NCI-H1436 (cell line): ENCODE measurements at places on chromosomes 16 and 17.
A peak's percentile ranks its signal among the peaks of the same experiment; 100 is the strongest.

DNA sequence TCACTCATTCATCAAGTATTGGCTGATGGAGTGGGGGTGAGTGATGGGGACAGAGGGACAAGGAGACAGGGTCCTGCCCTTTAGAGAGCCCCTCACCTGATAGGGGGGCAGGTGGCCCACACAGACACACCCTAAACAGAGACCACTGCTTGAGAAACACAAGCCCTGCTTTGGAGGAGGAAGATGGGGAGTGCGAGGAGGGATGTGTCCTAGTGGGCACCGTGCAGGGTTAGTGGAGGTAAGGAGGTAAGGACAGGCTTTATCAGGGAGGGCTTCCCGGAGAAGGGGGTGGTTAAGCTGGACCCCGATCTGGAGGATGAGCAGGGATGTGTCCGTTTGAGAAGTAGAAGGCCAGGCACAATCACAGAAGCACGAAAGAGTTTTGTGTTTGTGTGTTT, 8.2 kb upstream of the SMTNL2 start:
- no peak for DNase-seq

GRCh38 chr16:30934827-30935557, 11.6 kb downstream of the FBXL19 start:
- peak; percentile 14 for DNase-seq

DNA sequence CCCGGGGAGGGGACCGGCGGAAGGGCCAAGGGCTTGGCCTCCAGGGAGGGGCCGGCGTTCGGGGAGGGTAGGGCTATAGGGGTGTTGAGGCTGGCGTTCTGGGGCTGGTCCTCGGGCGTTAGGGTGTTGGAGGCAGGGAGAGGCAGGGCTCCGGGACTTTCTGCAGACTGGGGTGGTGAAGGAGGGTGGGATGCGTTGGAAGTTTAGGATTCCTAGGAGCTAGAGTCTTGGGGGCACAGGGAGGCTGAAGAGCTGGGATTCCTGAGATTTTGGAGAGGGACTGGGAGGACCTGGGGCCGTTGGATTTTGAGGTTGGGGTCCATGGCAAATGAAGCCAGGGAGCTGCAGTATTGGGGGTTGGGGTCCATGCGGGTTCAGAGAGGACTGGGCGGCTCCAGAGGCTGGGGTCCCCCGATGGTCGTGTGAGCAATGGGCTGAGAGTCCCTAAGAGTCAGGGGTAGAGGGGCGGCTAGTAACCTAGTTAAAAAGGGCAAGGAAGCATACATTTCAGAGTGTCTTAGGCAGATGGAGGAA, 740 bp downstream of the NFATC2IP start:
- no peak for DNase-seq

DNA sequence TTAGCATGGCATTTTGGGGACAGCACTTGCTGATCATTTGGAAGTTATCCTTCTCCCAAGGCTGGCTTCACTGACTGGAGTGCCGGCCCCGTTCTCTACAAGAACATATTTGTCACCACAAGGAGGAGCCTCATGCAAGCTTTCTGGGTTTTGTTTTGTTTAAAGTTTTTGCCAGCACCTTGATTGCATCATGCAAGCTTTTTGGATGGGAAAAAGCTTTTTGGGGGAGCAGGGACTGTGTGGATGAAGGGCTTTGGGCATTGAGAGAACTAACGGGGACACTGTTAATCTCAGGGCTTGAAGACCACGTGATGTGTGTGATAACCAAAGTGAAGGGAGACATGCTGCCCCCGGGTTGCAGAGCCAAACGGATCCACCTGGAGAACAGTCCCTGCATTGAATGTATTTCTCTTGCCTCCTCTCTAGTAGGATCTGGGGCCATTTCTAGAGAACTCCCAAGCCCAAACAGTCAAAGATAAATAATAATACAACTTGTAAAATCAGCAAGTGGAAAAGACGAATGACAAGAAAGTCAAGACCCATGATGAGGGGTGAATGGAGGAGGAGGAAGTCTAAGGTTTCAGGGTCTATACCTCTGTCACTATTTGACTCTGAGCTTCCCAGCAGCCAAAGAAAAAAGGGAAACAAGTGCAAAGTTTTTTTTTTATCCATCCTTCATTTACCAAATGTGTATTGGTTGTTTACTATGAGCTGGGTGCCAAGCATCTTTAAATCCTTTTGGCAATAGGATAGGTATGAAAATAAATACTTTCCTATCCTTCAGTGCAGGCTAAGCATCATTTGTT, 17.2 kb downstream of the TMEM114 start:
- DNase-seq = no peak

- no peak for DNase-seq
These were observed 881 bp downstream of the MLLT6 start for GRCh38 chr17:38705803-38706504.

DNA sequence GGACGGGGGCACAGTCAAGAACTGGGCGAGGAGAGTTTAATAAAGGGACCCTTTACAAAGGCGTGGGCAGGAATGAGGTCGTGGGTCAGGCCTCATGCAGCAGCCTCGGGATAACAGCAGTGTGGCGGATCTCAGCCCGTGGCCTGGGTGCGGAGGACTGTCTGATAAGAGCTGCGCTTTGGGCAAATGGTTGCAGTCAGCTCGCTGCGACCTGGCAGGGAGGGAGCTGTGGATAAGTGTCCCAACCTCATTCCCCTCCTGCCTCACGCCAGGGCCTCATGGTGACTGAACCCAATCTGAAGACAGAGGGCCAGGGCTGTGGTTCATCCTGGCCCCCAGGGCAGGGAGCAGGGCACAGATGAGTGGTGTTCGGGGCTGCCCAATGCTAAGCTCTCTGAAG, 13.6 kb downstream of the SMTNL2 start:
- DNase-seq = no peak

- DNase-seq = no peak
These were observed 39.2 kb downstream of the SLC7A5 start for GRCh38 chr16:87829988-87830672.

GRCh38 chr17:3660311-3660891, 8.0 kb downstream of the TAX1BP3 start:
- no peak for DNase-seq

GRCh38 chr16:14419817-14420216, 210.2 kb downstream of the PARN start:
- no peak for DNase-seq

GRCh38 chr17:68711858-68712257, 110.7 kb upstream of the FAM20A start:
- DNase-seq = no peak

- DNase-seq = no peak
These were observed 12.9 kb upstream of the CMIP start for GRCh38 chr16:81431554-81432353.

GRCh38 chr17:28470914-28471366, 2.5 kb upstream of the SLC13A2 start:
- DNase-seq = no peak

DNA sequence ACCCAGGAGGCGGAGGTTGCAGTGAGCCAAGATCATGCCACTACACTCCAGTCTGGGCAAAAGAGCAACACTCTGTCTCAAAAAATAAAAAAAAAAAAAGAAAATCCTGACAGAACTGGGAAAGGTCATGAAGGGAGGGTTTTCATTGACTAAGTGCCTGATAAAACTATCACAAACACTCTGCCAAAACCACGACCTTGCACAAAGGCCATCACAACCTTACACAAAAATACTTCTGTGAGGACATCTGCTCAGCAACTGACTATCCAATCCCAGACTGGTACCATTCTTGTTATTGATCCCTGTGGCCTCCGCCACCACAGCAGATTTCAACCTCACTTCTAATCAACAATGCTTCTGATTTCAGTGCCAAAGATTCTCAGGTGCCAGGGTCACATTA, 40.1 kb downstream of the MPHOSPH6 start:
- no peak for DNase-seq

- no peak for DNase-seq
These were observed 6.0 kb downstream of the TMEM106A start for GRCh38 chr17:43217614-43218087.

DNA sequence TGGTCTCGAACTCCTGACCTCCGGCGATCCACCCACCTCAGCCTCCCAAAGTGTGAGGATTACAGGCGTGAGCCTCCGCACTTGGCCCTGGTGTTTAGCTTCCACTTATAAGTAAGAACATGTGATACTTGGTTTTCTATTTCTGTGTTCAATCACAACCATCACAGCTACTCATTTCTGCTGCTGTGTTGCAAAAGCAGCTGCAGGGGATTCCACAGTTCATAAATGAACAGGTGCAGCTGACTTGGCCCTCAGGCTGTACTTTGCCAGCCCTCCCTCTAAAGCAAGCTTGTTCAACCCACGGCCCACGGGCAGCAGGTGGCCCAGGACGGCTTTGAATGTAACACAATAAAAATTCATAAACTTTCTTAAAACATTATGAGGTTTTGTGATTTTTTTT, 79.2 kb downstream of the SLC39A11 start:
- DNase-seq = no peak

GRCh38 chr16:60821661-60822060, 1214.6 kb downstream of the CDH8 start:
- DNase-seq = no peak

GRCh38 chr16:75114946-75115825, 1.4 kb downstream of the LDHD start:
- no peak for DNase-seq

DNA sequence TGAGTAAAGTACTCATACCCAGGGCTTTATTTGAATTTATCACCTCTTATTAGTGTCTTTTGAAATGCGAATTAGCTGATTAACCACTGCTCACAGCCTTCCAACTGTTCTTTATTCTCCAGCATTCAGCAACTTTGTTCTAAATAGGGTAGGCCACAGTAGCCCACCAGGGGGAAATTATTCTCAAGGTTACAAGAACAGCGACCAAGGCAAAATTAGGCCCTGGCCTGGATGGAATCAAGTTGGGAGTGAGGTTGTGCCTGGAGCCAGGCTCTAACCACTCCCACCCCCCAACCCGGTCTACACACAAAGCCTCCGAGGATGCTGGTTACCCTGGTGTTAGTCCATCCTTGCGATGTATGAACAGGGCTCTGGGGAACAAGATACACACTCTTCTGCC, 245.5 kb downstream of the STX8 start:
- DNase-seq = no peak

- no peak for DNase-seq
These were observed 778.6 kb downstream of the KCNJ2 start for GRCh38 chr17:70947636-70948565.

DNA sequence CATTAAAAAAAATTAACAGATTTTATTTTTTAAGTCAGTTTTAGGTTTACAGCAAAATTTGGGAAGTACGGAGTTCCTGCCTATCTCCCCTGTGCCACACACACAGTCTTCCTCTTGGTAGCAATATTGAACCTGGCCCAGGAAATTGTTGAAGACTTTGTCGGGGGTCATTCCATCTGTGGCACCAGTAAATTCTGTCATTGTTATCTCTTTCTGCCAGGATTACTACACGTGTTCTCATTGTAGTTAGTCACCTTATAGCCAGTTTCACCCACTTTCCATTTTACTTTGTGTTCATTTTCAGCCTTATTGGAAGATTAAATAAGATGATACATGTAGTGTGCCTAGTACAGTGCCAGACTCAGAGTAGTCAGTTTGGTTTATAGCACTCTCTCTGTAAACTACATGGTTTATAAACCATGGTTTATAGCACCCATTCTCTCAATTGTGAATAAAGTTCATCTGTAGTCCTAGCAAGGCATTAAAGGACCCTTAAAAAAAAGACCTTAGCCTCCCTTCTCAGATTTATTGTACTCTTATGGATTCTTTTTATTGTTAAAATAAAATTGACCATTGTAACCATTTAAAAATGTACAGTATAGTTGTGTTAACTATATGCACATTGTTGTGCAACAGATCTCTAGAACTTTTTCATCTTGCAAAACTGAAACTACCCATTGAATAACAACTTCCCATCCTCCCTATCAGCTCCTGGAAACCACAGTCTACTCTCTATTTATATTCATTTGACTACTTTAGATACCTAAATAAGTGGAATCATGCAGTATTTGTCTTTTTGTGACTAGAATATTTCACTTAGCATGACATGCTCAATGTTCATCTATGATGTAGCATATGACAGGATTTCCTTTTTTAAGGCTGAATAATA, 36.1 kb downstream of the NLK start:
- DNase-seq = no peak

DNA sequence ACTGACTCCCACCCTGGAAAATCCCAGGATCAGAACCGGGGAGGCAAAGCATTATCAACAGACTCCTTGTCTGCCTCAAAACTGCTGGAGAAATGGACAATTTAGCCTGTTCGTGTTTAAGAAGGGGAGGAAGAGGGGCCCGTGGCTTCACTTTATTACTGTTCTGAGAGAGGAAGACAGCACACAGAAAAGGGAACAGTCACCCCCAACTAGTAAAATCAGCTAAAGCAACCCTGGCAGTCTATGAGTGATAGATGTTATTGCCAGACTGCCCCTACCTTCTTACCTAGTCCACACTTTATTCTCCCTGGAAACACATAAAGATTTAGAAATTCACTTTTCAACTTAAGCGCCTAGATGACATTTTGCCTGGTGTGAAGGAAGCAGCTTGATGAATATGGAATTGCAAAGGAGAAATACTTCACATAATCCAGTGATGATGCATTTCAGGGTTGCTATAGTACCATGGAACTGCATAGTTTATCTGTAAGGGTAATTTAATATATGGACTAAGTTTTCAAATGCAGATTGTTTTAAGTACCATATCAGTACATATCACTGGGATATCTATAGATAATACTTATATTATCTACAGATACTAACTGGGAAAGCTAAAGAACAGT, 36.9 kb upstream of the TRAP1 start:
- no peak for DNase-seq

GRCh38 chr17:49809056-49809455, 20.6 kb downstream of the KAT7 start:
- no peak for DNase-seq

DNA sequence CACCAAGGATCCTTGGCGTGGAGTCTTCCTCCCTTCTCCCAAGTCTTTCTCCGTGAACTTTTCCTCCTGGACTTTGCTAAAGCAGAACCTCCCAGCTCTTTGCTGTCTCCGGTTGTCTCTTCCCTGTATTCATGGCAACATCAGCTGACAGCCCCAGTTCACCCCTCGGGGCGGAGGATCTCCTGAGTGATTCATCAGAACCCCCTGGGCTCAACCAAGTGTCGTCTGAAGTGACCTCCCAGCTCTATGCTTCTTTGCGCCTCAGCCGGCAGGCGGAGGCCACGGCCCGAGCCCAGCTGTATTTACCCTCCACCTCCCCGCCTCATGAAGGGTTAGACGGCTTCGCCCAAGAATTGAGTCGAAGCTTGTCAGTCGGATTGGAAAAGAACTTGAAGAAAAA, 943 bp downstream of the CNTROB start:
- no peak for DNase-seq

- no peak for DNase-seq
These were observed 51.8 kb upstream of the MAP3K14 start for GRCh38 chr17:45368651-45369050.

- DNase-seq = no peak
These were observed 71.0 kb upstream of the ATF7IP2 start for GRCh38 chr16:10314811-10315210.

- no peak for DNase-seq
These were observed 968 bp downstream of the MRPL28 start for GRCh38 chr16:369275-369865.

GRCh38 chr17:58174871-58175270, 8.1 kb downstream of the OR4D2 start:
- DNase-seq = no peak

- DNase-seq = no peak
These were observed 19.3 kb downstream of the CD2BP2 start for GRCh38 chr16:30335598-30336474.
